NCI-H1105 treated with DMSO at 0.1 percent for 48 hours (cell line): ENCODE measurements at places on chromosomes 7 and 10.

- peak; percentile 62 for DNase-seq
Observed at GRCh38 chr7:90455163-90456030, 14.0 kb upstream of the PTTG1IP2 start.

GRCh38 chr10:70970830-70971229 lies 82.5 kb upstream of the PCBD1 start:
- no peak for DNase-seq

GRCh38 chr7:29991937-29992336 lies 2.3 kb upstream of the SCRN1 start:
- no peak for DNase-seq

DNA sequence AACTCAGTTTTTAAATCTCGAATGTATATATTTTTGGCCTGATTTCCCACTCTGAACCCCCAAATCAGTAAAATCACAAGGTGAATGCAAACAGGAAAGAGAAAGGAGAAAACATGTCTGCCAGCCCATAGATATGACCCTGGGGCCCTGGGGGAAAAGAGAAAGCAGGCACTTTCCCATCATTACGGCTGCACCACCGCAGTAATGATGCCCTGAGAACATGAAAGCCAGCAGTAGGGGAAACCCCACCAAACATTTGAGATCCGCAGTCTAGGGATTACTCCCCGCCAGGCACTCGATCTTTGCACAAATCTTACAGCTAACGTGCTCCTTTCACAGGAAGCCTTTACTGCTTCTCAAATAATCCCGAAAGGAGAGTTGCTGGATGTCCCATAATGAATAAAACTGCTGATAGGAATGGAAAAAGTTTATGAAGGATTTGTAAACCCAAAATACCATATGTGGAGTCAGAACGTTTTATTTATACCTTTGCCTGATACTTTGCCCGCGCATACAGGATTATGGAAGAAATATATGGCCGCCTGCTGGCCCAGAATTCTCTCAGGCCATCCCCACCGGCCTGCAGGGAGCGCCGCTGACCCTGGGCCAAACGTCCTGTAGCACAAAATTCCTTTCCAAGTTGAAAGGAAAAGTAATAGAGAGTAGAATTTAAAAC lies 180.0 kb upstream of the INHBA start:
- no peak for DNase-seq

- DNase-seq, result no peak
Observed at GRCh38 chr7:135076882-135077281, 71.0 kb upstream of the TMEM140 start.

DNA sequence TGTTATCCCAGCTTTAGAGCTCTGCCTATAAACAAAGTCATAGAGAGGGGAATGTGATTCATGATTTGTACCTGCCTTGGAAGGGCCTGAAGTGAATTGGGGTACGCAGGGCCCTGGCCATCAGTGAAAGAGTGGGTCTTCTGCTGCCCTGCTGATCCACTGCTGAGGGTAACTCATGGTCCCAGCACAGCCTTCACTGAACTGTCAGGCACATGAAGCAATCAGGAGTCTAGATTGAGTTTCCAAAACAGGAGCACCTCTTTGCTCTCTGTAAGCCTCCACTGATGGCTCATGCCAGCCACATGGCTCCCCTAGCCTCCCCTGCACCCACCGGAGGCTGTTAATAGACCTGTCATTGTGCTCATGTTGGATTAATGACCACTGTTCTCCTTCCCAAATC lies 217.6 kb downstream of the KCNMA1 start:
- DNase-seq, result no peak

GRCh38 chr10:26048756-26049155 lies 114.7 kb downstream of the MYO3A start:
- DNase-seq, result no peak

- DNase-seq, result no peak
Observed at GRCh38 chr7:30175636-30176147, 40.9 kb downstream of the MTURN start.

DNA sequence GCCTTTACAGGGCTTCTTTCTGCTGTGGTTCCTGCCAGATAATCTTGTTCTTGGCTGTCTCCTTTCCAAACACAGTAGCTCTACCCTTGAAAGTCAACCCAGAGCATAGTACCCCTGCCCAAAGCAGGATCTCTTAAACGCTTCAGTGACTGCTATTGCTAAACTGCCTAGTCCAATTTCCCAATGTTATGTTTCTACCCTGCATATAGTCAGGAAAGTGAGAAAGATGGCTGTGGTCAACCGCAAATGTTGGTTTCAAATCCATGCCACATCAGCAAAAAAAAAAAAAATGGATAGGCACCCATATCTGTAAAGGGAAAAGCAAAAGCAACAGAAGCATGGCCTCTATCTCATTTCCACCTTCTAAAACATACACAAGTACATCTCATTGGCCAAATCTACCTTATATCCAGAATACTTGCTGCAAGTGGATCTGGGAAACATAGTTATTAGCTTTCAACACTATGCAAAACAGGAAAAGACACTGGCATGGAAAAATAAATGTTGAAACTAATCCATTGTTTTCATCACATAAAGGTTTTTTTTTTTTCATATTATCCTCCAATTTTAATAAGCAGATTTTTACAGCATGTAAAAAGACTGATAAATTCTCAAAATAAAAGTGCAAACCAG lies 59.8 kb downstream of the DNAJC1 start:
- DNase-seq, result no peak

DNA sequence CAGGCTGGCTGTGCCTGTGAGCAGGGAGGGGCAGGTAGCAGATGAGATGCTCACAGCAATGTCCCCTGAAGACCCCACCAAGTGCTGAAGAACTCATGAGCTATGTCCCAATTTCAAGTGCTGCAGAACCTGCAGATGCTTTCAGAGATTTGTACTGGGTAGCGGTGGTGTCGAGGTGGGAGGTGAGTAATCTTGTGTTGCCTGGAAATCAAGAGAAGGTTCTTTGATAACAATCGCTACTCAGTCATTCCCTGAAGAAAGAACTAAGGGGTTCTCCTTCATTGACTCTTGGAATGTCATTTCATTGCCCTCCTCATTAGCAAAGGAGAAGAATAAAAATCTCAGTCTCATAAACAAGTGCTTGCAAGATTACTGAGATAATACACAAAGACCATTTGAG lies 246.4 kb downstream of the EMX2 start:
- no peak for DNase-seq

GRCh38 chr7:123571684-123572083 lies 14.1 kb upstream of the NDUFA5 start:
- DNase-seq, result no peak

GRCh38 chr7:94123136-94123535 lies 119.0 kb upstream of the BET1 start:
- DNase-seq, result no peak

DNA sequence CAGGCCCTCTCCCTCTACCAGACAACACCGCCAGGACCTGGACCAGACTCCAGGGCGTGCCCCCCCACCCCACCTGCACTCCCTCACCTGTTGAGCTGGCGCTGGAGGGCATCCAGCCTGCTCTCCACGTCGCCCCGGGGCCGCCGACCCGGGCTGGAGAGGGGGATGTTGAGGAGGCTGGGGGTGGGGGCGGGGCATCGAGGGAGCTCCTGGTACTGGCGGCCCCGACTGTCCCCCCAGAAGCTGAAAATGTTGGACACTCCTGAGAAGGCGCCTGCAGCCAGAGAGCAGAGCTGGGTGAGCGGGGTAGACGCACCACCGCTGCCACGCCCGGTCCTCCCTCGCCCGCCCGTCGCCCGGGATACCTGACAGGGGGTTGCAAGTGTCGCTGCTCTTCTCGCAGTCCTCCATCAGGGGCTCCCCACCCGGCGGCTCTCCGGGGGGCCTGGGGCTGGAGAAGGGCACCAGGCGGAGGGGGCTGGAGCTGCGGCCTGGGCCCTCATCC lies 30.8 kb downstream of the KCNH2 start:
- DNase-seq, result no peak

DNA sequence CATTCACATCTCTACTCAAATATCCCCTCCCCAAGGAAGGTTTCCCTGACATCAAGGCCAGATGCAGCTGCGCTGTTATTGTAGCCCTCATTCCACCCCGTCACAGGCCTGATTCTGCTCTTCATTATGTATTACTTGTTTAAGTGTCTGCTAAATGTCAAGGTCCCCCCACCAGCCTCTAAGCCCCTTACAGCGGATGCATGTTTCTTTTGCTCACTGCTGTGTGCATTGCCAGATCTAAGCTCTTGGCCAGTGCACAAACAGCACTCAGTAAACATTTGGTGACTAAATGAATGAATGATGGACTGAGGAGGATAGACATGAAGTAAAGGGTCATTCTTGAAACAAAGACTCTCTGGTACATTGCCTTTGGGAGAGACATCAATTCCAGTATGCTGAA lies 90.6 kb downstream of the NEBL start:
- DNase-seq, result no peak
